Activated T-helper 9 cell treated with anti-CD3 and anti-CD28 coated beads, Interleukin-2, amount 50 U/mL, for 16 hours (primary cell): ENCODE measurements at places on chromosomes 11 and 22.

DNA sequence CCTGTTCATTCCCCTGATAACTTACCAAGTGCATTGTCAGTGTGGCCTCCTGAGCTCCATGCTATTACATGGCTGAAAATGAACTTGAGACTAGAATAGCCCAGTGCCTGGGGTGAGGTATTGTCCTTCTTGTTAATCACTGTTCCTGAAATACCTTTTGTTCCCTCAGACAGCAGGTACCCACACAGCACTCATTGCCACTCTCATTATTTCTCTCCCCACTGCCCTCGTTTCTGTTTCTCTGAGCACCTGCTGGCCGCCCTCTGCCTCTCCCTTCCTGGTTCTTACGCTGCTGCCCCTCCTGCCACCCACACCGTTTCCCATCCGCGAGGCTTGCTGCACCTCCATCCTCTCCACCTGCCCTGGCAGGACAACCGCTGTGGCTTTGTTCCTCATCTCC lies 36.9 kb upstream of the RAB1B start:
- DNase-seq = no peak

- no peak for DNase-seq
These were observed 65.7 kb downstream of the NECTIN1 start for GRCh38 chr11:119663279-119663678.

GRCh38 chr22:37258753-37259401 lies 14.8 kb upstream of the RAC2 start:
- DNase-seq = no peak

GRCh38 chr11:121890377-121890776 lies 225.6 kb downstream of the BLID start:
- no peak for DNase-seq

- DNase-seq = no peak
These were observed 129.7 kb downstream of the ARHGAP42 start for GRCh38 chr11:100816823-100817222.

GRCh38 chr11:16873289-16873688 lies 134.8 kb downstream of the C11orf58 start:
- no peak for DNase-seq

DNA sequence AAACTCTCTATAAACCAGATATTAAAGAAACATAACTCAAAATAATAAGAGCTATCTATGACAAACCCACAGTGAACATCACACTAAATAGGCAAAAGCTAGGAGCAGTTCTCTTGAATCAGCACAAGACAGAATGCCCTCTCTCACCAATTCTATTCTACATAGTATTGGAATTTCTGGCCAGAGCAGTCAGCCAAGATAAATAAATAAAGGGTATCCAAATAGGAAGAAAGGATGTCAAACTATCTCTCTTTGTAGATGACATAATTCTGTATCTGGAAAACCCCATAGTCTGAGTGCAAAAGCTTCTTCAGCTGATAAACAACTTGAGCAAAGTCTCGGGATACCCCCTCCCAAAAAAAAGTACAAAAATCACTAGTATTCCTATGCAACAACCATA lies 359.8 kb downstream of the LRRC4C start:
- no peak for DNase-seq

DNA sequence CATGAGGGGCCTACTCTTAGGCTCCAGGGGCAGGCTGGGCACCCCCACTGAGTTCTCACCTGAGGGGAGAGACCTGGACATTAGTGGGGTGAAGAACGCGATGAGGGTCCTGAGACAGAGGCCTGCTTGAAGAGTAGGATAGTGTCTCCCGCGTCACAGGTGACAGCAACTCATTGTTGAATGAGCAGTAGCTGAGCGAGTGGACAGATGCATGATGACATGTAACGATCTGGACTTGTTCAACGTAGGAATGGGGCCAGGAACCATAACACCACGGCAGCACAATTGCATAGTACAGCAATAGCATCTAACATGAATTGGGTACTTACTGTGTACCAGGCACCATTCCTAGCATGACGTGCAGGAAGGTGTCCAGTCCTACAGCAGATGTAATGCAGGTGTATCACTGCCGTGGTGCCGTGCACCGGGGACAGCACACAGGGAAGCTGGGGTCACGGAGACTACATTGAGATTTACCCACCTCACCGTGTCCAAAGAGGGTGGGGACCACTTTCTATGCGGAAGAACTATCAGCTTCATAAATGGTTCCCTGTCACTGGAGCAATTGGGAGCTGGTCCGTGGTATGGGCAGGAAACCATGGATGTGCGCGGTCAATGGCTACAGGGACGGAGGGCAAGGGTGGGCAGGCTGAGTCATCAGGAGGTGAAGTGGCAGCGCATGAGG lies 1019.1 kb downstream of the TBC1D22A start:
- no peak for DNase-seq

GRCh38 chr11:117972044-117972443 lies 14.2 kb upstream of the IL10RA start:
- DNase-seq = no peak

DNA sequence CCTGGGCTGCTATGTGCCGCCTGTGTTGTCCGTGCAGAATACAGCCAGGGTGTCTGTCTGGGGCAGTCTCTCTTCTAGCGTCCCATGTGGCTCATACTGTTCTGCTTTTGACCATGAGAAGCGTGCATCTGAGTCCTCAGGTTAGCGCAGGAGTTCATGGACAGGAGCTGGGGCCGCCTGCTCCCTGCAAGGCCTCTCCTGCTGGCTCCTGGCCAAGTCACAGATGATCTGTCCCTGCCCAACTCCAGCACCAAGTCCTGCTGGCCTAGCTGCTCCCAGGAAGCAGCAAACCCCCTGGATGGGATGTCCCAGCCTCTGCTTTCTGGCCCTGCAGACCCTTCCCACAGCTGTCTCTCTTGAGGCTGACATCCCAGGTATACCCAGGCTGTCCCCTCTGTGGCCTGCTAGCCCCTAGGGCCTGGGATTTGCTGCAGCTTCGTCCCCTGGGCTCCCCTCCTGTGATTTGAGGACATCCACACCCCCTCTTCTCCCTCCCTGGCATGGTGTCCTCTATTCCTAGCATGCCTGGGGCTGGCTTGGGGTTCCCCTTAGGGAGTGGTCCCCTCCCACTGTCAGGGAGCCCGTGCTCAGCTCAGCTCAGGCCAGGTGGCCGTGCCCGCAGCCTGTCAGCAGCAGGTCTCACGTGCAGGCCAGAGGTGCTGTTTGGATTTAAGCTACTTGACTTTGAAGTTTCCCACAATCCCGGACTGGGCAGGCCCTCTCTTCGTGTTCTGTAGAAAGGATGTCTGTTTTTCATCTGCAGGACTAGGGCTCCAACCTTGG lies 17.8 kb downstream of the PRR5 start:
- DNase-seq = no peak

DNA sequence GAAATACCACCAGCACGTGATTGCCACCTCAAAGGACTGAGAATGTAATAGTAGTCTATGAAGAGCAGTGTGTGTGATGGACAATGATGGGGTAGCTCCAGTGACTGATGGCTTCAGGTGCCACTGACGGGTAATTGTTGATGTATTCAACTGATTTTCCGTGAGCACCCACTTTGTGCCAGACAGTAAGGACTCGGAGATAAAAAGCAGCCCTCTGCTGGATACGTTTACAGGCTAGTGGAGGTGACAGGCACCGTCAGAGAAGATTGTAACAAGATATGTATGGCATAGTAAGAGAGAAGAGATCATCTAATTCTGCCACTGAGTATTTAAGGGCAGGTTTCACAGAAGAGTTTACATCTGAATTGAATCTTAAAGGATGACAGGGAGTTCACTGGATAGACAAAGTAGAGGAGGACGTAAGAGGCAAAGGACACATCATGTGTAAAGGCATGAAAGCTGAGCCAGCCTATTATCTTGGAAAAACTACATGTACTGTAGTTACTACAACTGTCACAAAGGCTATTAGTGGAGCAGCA lies 1.1 kb upstream of the ENTHD1 start:
- DNase-seq = no peak

DNA sequence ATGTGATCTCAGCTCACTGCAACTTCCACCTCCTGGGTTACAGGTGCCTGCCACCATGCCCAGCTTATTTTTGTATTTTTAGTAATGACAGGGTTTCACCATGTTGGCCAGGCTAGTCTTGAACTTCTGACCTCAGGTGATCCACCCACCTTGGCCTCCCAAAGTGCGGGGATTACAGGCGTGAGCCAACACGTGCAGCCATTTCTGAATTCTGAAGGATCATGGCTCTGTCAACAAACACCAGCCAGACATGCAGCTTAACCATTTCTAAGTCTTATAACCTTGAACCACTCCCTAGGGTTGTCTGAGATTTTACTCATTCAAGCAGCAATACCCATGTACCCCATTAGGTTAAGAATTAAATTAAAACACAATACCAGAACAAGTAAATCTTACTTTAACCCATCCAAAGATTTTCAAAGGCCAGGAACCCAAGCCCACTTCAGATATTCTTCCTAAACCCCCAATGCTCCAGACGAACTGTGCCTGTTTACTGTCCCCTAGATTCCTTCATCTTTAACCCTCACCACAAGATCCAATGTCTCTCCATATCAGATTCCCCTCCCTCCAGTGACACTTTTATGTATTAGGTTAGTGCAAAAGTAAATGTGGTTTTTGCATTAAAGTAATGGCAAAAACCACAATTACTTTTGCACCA lies 4.0 kb downstream of the RPS13 start:
- no peak for DNase-seq

DNA sequence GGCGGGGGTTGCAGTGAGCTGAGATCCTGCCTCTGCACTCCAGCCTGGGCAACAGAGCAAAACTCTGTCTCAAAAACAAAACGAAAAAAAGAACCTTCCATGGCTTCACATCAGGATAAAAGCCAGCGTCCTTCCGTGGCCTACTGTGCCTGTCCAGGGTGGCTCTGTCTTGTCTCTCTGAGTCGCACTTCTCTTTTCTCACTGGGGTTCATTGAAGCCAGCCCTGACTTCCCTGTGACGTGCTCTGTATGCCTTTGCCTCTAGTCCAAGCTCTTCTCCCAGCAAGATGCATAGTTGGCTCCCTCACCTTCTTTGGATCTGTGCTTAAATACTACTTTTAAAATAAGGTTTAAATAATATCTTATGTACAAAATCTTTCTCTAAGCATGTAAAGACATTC lies 11.6 kb downstream of the ATXN10 start:
- no peak for DNase-seq

- no peak for DNase-seq
These were observed 14.9 kb upstream of the CADM1 start for GRCh38 chr11:115518983-115519628.
